CD4-positive, alpha-beta T cell treated with Interleukin-6 for 4 hours (primary cell): ENCODE measurements at places on chromosomes 4 and X.

DNA sequence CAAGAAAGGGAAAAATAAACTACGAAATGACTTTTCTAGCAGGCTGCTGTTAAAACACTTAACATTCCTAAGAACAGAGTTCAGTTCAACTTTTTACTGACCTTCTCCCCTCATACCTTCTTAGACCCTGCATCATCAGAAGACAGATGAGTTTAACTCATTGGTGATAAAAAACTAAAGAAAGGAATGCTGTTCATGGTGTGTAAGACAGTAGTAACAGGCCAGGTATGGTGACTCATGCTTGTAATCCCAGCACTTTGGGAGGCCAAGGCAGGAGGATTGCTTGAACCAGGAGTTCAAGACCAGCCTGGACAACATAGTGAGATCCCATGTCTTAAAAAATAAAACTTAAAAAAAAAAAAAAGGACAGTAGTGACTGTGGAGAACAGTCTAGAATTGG lies 16.2 kb downstream of the RBM47 start:
- no peak for DNase-seq

DNA sequence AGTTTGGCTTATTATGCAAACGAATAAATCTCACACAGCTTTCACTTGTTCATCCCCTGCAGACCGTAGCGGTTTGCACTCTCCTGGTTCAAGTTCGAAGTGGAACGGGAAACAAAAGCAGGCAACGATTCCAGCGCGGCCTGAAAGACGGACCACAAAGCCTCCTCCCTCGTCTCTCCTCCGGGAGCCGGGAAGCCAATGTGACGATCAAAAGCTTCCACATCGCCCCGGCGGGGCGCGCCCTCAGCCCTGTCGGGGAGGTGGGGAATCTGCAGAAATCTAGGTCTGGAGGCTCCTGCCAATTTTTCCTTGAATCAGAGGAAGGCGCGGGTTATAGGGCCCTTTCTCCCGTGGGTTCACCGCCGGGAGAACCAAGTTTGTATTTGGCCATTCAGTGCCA lies 16.9 kb upstream of the ZIC3 start:
- DNase-seq: no peak

- DNase-seq: no peak
Observed at GRCh38 chr4:120082251-120082650, 15.6 kb upstream of the MAD2L1 start.

GRCh38 chrX:148609515-148610327 lies 109.3 kb downstream of the AFF2 start:
- no peak for DNase-seq

GRCh38 chr4:1752284-1753041 lies 31.1 kb downstream of the TACC3 start:
- DNase-seq: peak; percentile 24

GRCh38 chrX:39679497-39680157 lies 418.1 kb downstream of the BCOR start:
- no peak for DNase-seq

DNA sequence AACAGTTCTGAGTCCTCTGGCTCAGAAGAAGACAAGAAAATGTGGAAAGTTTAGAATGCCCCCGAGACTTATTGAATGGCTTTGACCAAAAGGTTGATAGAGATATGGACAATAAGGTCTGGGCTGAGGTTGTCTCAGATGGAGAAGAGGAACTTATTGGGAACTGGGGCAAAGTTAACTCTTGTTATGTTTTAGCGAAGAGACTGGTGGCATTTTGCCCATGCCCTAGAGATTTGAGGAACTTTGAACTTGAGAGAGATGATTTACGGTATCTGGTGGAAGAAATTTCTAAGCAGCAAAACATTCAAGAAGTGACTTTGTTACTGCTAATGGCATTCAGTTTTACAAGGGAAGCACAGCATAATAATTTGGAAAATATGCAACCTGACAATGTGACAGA lies 1549.3 kb upstream of the ADGRL3 start:
- no peak for DNase-seq

- no peak for DNase-seq
Observed at GRCh38 chrX:147403040-147403439, 508.7 kb upstream of the FMR1 start.

DNA sequence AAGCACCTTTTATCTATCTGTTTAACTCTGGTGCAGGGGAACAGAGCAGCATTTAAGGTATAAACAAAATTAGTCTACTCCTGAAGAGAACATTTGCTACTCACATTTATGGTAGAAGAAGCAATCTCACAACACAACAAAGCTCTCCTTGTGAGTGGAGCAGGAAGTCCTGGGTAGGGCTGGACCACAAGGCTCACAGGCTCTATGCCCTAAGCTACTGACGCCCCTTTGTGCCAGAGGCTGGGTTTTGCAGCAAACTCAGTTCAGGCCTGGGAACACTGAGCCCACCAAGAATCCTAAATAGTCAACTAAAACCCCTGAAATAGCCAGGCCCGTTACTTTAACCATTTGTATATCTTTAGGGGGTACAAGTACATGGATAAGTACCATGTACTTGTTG lies 4.7 kb upstream of the ZXDB start:
- peak; percentile 21 for DNase-seq

GRCh38 chr4:139011225-139011950 lies 4.2 kb upstream of the NOCT start:
- DNase-seq: no peak

- no peak for DNase-seq
Observed at GRCh38 chr4:182409271-182409670, 166.1 kb downstream of the TENM3 start.

DNA sequence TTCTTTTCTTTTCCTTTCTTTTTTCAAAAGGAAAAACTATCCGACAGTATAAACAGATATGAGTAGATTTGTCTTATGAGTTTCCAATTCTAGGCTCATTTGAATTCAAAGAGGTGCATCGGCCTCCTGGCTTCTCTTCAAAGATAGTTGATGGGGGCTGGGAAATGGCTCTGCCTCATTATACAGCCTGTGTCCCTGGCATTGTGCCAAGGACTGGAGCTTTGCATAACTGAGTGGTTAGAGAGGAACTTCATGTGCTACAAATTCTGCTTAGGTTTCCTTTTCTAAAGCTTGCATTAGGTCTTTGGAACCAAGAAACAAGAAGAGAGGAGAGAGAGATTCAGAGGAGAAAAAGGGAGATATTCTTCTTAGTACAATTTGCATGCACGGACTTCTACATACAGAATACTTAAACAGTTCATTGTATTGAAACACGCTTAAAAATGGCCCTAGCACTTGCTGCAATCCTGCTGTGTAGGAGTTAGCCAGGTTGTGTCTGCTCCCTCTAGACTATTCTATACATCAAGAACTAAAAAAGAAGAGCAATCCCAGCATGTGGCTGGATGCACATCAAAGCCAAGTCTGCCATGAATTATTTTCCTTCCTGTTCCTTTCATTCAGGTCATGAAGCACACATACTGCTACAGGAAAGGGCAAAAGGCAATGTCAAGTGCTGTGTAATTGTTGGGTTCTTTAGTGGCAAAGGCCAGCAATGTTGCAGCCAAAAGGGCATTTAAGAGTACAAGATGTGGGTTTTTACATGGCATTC lies 70.9 kb downstream of the INTS12 start:
- DNase-seq: peak; percentile 20

DNA sequence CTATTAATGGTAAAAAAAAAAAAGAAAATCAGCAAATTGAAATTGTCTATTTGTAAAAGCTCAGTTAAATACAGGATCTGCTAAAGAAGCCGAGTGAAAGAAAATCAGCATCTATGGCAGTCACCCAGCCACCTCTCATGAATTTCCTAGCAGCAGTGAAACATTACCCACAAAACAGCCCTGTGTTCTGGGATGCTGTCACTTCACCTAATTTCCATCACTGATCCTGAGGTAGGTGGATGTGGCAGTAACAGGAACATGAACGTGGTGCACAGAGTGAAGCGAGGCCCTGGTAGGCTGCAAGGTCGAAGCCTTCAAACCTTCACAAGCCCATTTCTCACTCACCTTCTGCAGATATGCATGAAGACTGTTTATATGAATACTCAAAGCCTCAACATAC lies 65.2 kb downstream of the RXFP1 start:
- DNase-seq: no peak

GRCh38 chr4:87819281-87819919 lies 13.4 kb upstream of the MEPE start:
- no peak for DNase-seq

GRCh38 chr4:4575284-4576211 lies 33.7 kb upstream of the STX18 start:
- DNase-seq: peak; percentile 74

DNA sequence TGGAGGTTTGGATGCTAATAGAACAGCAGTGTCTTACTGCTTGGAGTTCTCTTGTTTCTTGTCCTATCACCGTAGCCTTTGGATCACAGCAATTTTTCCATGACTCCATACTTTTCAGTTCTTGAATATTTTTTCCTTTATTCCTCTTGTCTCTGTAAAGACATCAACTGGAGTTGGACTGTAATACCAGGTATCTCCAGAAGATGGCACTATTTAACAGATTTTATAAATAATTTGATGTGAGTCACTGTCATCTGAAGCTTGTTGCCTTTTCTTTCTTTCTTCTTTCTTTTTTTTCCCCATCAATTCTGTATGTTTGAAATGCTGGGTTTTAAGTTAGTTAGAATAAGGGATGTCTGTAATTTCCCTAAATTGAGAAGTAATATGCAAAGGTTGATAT lies 24.1 kb downstream of the HPRT1 start:
- DNase-seq: no peak

DNA sequence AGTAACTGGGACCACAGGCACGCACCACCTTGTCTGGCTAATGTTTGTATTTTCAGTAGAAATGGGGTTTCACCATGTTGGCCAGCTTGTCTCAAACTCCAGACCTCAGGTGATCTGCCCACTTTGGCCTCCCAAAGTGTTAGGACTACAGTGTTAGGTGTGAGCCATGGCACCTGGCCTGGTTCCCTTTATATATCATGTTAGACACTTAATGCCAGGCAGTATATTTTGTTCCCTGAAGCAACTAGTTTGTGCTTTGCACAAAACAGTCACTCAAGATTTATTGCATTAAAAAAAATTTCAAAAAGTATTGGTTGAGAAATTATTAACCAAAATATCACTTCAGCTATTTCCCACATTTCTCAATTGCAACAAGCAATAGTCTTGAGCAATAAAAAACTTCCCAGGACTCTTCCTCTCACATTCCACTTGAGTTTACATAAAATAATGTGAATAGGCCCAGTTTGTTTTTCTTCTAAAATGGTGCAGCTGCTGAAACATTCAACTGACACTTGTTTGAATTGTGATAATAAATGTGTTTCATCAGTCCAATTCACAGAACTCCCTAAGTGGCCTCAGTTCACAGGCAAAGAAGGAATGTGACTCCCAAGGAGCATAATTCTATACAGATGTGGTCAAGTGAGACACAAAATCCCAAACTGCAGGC lies 22.7 kb downstream of the CXCL1 start:
- DNase-seq: no peak

DNA sequence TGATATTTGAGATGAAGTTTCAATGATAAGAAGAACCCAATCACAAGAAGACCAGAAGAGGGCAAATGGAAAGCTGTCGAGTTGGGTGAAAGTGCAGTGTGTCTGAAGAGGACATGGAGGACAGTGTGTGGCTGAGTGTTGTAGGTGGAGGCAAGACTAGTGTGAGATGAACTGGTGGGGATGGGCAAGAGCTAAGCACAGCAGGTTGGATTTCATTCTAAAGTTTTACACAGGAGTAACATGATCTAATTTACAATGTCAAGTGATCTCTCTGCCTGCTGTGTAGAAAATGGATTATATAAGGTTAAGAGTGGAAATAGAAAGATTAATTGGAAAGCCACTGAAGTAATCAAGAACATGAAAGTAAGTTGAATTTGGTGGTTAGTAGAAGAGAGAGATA lies 208.6 kb upstream of the ETNPPL start:
- DNase-seq: no peak
